ENCODE measurements at places on chromosomes 11 and 22. TPM values are rescaled to one million over a fixed set of nuclear protein-coding genes. Genes with fewer than 3 reads are reported as not detected.

The PPP6R3 gene
- 59.8 TPM for total RNA-seq

The MAPK8IP2 gene
- total RNA-seq = 2.3 TPM

The DEPDC5 gene
- total RNA-seq = 17.7 TPM

The MIOX gene
- not detected for total RNA-seq

The PHF21B gene
- not detected for total RNA-seq

The GPR83 gene
- not detected for total RNA-seq

The EIF3L gene
- total RNA-seq = 358 TPM

The THY1 gene
- 3.6 TPM for total RNA-seq

The PDE3B gene
- 0.44 TPM for total RNA-seq

The KCNJ1 gene
- not detected for total RNA-seq

The TSGA10IP gene
- total RNA-seq = not detected

The MMP8 gene
- total RNA-seq = not detected

All from esophagus mucosa (tissue), 1 donor.